ENCODE measurements at places on chromosomes 13 and 19.

DNA sequence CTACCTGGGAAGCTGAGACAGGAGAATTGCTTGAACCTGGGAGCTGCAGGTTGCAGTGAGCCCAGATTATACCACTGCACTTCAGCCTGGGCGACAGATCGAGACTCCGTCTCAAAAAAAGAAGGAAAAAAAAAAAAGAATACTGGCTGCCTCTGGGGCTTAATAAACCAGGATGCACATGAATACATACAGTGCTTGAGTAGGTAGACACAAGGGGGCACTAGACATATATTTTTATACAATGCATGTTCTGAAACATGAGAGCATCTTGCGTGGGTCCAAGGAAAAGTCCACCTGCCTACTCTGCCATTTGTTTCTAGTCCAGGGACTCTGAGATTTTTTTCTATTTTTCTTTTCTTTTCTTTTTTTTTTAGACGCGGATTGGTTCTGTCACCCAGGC, 31.2 kb downstream of the KEAP1 start:
- no peak for DNase-seq

DNA sequence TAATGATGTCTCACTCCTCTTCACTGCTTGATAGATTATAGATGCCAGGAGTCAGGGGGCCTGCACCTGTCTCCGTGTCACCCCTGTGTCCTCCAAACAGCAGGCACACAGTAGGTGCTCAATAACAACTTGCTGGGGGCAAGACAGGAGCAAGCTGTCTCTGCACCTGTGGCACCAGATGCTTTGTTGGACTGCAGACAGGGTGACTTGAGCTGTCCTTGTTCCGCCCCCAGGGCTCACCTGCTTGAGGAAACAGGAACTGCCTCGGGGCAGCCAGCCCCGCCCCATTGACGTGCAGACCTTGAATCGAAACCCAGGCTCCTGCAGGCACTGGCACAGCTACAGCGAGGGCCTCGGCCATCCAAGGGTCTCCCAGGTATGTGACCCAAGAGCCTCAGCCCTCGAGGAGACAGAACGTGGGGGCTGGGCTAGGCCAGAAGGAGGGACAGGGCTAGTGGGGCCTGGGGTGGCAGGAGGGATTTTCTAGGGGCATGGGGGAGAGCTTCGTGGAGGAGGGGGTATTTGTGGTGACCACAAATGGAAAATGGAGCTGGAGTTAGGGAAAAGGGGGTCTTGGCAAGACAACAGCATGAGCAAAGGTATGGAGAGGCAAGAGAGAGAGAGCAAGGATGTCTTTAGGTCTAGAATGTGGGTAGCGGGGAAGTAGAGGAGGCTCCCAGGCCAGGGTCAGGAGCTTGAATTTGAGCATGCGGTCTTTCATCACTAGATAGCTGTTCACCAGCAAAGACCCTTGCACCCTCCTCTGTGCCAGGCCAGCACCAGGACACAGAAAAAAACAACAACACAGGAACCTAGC, at the start of gene HSH2D:
Gene HSH2D, plus strand, starts transcription at position 287 of the 817 bp plus-strand sequence. CDS start 5,066 bp downstream, outside the sequence.
- DNase-seq: peak; percentile 47

- DNase-seq: no peak
Measured at GRCh38 chr13:90995614-90996013, 351.9 kb upstream of the MIR17HG start.

DNA sequence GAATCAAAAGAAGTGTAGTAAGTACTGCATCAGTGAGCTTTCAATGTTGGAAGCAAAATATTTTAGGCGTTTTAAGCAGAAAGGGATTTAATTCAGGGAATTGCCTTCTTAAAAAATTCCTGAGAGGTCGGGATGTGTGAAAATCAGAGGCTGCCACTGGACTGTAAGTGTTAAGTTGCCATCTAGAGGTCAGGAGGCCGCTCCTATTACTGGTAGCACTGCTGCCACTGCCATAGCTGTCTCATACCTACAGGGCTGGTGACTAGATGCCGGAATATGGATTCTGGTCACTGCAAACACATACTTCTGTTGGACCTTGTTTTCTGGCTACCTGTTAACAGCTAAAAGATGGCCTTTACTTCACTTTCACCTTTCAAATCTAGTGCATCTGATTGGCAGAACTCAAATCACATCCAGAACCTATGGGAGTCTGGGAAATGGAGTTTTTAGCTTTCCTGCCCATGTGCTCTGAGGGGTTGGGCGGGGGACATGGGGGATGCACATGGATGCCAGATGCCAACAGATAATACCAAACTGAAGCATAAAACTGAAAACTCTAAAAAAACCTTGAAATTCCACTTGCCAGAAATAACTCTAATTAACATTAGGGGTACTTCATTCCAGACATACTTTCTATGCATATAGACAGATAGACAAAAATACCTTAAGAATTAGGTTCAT, 29.8 kb downstream of the DGKH start:
- DNase-seq: no peak

DNA sequence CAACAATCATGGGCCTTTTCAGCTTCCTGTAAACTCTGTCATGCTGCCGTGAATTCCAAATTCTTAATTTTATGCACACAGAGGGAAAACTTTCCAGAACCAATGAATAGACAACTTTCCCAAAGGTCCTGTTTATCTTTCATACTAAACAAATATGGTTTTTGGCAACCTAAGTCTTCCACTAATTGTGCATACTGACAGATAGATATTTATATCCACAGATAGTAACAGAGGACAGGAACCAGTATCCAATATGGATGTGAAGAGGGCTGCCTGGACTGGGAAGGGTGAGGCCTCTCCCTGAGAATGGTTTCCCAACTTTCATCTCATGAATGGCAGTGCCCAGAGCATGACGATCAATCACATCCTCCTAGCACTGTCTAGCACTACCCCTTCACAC, 80.4 kb downstream of the MRPL57 start:
- DNase-seq: no peak

DNA sequence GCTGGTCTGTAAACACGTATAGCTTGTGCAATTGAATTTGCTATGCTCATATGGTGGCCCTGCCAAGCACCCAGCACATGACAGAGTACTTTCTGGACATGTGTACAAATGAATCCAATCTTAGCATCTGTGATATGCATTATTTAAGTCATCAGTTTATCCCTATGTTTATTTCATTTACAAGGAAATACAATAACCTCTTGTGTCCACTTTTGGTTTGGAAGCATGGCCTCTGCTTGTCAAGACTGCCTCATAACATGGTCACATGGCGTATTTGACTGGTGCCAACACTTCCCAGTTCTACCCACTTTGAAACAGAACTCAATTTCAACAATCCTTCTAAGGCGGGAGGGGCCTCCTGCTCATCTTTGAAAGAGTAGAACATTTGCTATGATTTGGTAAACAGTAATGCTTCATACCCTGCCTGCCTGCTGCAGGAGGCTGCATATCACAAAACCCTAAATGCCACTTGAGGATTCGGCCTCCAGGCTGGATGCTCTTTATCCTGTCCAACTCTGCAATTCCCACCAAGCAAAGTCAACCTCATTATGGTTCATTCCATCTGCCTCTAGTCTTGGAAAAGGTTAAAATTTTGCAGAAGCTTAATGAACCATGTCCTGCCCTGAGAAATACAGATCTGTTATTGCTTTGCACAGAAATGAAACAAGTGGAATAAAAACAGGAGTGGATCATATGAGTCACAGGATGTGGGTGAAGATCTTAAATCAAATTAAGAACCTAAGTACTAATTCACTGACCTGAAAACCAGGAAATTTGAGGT, 151.3 kb downstream of the CYSLTR2 start:
- no peak for DNase-seq

DNA sequence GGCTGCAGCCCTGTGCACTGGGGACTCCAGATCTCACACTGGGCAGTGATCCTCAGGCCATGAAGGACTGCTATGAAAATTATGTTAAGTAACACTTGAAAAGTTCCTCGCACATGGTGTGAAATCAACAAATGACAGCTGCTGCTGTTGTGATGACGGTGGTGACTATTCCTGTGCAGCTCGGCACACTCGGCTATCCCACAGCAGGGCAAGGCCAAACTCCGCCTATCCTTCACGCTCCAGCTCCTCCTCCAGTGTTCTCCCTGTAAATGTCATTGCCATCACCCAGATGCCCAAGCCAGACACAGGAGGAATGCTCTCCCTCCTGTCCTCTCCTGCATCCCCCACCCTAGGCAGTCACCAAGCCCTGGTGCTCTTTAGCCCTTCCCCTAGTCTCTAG, 31.3 kb downstream of the GRIK5 start:
- DNase-seq: no peak

DNA sequence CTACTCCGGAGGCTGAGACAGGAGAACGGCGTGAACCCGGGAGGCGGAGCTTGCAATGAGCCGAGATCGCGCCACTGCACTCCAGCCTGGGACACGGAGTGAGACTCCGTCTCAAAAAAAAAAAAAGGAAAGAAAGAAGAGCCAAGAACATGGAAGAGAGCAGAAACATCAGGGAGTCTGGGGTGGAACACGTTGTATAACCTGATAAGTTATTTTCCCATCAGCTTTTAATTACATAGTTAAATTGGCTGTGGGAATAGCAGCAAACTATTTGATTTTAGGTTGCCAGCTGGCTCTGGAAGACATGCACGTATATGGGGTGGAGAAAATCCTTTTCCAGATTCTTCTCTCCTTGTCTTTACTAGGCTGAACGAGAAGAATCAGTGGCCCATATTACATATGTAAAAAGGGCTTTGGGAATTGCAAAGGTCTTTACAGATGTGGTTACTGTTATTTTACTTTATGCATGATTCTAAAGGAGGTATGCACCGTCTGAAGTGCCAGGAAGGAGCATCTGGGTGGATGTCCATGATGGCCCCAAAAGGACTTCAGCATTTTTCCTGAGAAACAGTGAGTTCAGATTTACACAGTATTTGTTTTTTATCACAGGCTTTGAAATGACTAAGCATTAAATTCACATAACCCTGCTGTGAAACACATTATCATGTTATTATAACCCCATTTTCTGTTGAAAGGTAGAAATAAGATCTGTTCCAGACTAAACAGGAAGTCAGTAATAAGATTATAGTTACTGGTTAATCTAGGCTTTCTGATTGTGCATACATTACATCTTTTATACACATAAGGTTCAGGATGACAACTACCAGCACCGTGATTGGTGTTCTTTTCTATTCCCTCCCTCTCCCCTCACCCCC, 4.6 kb upstream of the NAA16 start:
- no peak for DNase-seq

DNA sequence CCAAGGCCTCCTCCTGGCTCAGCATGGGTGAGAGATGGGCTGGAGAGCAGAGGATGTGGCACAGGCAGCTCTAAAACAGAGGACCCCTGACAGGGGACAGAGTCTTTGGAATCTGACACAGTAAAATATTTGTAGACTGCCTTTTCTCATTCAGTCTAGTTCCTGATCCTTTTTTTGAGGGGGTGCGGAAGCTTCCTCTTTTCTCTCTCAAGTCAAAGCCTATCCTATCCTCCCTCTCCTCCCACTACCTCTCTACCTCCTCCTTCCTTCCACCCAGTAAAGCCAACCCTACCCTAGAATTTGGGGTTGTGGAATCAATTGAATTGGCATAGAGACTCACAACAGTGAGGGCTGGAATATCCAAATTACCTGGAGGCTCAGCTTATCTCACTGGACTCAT, 82.0 kb downstream of the TEX26 start:
- no peak for DNase-seq

DNA sequence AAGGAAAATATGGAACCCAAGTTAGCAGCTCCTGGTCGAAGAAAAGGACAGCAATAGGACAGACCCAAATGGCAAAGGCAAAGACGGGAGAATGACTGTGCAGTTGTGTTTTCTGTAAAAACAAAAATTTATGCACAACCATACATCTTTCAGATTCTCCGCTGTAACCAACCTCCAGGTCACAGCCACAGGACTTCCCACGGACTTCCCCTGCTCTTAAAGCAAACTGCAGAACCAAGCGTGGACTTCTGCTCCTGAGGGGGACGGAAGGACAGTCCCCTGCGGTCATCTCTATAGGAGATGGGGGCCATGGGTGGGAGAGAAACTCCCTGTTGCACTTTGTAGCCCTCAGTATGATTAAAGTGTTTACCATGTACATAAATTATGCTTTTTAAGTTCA, 2.5 kb downstream of the GRTP1 start:
- no peak for DNase-seq

DNA sequence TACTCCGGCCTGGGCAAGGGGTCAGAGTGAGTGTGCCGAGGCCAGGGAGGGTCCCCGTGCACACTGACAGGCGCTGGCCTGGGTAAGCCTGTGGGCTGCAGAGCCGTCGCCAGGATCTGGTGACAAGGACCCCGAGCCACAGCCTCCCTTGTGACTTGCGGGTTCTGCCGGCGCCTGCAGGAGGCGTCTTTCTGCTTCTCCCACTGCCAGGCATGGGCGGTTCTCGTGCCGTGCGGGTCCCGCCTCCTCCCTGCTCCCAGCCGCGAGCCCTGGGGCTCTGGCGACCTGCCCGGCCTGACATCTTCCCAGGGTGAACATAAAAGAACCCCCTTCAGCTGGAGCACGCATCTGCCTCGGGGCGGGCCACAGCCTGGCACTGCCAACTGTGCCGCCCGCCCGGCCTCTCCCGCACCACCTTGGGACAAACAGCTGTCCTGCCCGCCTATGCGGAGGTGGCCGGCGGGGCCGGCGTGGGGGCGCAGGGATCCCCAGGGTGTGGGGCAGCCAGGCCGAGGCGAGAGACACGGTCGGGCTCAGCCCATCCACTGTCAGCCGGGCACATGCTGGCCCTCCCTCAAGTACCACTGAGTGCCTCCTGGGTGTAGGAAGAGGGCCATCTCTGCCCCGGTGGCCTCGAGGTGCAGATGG, 1.5 kb upstream of the HCN2 start:
- DNase-seq: peak; percentile 59
